SHP77 treated with DMSO at 0.1 percent for 48 hours (cell line): ENCODE measurements at places on chromosomes 1 and 21.

- DNase-seq = no peak
These were observed 1762.1 kb downstream of the BRINP3 start for GRCh38 chr1:188715566-188715965.

GRCh38 chr1:180775801-180776200 is 136.9 kb upstream of the KIAA1614 start:
- no peak for DNase-seq

GRCh38 chr1:94795434-94795833 is 24.7 kb upstream of the SLC44A3 start:
- DNase-seq = no peak

DNA sequence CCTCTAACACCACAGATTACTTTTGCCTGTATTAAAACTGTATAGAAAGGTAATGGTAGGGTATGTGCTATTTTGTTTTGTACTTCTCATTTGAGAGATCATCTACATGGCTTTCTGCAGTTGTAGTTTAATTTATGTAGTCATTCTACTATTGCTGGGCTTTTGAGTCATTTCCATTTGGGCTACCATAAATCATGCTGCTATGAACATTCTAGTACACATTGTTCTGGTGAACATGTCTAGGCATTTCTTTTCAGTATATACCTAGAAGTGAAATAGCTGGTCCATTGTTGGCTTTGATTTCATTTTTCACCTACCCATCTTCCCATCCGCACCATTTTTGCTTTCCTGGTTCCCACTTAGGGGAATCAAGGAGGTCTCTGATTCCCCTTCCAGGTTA is 18.7 kb downstream of the EDN2 start:
- DNase-seq = no peak

- no peak for DNase-seq
These were observed 3.7 kb upstream of the KPNA6 start for GRCh38 chr1:32104127-32104526.

DNA sequence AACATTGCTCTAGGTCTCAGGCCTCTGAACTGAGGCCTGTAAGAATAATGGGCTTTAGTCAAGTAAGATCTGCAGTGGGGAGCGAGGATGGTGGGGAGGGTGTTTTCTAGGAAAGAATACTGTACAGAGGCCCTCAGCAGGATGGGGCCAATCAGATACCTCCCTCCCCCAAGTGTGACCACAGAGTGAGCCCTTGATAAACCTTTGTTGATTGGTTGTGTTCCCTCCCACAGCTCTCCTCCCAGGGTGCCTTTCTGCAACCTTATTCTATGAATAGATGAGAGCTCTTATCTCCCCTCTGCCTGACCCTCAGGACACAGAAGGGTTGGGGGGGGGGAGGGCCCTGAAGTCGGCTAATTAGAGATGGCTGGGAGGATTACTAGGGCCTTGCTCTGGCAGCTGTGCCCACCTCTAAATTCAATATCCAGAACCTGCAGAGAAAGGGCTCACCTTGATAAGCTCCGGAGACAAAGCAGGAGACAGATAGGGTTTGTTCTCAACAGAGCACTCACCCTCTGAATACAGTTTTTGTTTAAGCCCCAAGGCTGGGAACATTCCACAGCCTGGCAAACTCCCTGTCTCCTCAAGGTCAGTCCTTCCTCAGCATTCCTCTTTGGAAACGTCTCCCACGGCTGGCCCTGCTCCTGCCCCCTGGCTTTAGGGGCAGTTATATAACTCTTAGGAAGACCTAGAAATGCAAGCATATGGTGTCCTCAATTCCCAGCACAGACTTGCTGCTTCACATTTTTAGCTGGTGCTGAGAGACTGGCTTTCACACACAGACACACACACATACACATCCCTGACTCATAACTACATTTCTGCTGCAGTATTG is 42.9 kb downstream of the ATP1A1 start:
- no peak for DNase-seq

- no peak for DNase-seq
These were observed 41.6 kb downstream of the ABCA4 start for GRCh38 chr1:94079080-94079940.

- DNase-seq = no peak
These were observed 91.7 kb downstream of the PGBD5 start for GRCh38 chr1:230334447-230334837.

DNA sequence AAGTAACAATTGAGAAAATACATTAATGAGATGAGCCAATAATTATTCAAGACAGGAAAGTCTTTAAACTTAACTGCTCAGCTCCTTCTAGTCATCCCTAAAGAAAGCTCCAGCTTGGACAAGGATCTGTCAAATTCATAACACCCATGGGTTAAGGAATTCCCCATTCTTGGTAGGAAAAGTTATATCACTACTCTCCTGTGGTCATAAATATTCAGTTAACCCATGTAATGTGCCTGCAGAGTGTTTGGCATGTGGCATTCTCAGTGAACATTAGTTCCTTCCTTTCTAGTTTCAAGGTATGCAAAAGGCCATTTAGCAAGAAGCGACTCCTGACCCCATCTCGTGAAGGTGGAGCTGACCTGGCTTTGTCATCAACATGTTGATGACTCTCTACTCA is 76.7 kb upstream of the VCAM1 start:
- no peak for DNase-seq

GRCh38 chr1:241532864-241533263 is 686 bp downstream of the KMO start:
- DNase-seq = no peak

DNA sequence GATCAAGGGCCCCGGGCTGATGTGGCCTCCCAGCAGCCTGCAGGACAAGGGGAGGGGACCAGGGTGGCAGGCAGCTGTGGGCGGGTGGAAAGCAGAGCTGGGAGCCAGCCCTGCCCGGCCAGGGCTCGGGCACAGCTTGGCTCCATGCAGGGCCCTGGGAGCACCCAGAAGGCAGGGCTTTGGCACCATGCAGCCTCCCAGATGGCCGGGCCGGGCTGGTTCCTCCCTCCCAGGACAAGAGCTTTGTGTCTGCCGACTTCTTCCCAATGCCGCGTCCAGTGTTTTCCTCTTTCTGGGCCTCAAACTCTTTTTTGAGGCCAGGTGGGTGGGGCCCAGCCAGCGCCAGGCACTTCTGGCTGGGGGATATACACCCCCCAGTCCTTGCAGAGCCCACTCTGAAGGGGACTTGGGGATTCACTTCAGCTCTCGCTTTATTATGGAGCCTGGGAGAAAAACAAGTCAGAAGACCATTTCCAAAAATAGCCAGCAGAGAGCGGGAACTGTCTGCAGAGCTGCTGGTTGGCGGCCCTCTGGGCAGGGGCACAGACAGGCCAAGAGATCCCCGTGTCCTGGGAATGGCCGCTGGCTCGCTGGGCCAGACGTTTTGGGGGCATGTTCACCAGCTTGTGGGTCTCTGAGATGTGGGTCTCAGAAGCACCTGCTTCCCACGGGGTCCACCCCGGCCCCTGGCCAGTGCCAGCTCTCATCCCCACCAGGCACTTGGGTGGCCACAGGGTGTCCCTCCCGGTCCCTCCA is 103.8 kb upstream of the ARHGEF16 start:
- DNase-seq = no peak

- no peak for DNase-seq
These were observed 4.8 kb upstream of the CRYBG2 start for GRCh38 chr1:26358411-26359384.

DNA sequence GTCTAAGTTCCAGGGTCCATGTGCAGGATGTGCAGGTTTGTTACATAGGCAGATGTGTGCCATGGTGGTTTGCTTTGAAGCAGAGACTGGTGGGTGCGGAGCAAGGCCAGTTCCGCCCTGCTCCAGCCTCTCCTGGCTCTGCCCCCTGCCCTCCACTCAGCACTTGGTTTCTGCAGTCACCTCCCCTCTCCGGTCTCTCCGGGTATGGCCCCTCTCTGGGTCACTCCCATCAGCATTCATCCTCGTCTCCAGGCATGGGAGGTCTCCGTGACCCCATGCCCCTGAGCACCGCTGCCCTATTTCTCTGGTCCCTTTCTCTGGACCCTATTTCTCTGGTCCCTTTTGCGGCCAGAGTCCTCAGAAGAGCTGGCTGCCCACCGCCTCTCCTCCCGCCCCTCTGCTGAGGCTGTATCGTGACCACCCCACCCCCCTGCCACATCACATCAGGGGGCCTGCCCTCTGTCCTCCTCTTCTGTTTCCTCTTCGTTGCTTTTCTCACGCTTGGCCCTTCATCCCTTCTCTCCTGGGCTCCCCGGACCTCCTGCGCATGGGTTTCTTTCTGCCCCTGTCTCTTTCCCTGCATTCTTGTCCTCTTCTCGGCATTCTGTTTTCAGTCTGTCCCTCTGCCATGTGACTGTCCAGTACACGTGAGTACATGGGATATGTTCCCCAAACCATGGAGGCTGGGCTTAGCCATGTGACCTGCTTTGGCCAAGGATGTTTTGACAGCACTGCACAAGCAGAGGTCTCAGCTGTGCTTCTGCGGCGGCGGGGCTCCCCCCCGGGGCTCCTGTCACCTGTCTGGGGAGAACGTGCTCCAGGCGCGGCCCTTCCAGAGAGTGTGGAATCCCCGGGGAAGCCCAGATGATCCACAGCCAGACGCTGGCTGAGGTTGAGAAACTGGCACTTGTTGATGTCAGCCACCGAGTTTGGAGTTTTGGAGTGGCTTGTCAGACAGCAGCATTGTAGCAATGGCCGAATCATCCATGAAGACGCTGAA is 54.4 kb upstream of the C1orf174 start:
- DNase-seq = peak; percentile 21

GRCh38 chr1:153277852-153278251 is 18.4 kb downstream of the LORICRIN start:
- peak; percentile 6 for DNase-seq

DNA sequence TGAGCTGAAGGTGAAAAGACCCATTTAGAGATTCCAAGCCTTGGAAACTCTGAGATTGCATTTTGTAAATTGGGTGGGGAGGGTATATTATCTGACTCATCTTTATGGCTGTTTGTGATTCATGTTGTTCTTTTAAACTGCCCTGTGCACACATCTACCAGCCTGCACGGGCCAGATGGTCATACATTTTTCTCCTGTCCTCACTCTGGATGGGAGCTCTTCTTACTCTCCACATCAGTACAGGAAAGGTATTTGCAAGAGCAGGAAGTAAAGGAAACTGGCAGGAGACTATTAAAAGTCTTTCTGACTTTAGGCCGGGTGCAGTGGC is 14.3 kb upstream of the NMNAT2 start:
- no peak for DNase-seq

DNA sequence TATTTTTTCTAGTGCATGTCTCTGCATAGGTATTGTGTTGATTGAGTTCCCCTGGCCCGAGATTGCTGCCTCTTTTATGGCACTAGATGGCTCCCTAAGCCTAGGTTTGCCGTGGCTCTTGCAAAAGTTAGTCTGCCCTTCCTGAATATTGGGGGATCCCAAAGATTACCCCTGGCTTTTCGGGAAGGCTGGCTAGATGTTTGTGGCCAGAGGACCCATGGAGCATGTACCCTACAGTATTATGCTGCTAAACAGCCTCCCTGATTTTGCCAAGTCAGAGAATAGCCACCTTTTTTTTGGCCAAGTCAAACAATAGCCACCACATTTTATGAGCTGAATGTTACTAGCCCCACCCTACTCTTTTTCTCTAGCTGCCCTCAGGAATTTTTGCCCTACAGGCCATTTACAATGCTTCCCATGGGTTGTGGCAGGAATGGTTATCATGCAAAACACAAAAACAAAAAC is 343.2 kb downstream of the OLFM3 start:
- no peak for DNase-seq

GRCh38 chr21:42056996-42057689 is 14.0 kb upstream of the UMODL1 start:
- DNase-seq = no peak

GRCh38 chr1:164991763-164992314 is 364.7 kb downstream of the LMX1A start:
- no peak for DNase-seq

- DNase-seq = no peak
These were observed 23.0 kb upstream of the RBBP5 start for GRCh38 chr1:205144751-205145150.

DNA sequence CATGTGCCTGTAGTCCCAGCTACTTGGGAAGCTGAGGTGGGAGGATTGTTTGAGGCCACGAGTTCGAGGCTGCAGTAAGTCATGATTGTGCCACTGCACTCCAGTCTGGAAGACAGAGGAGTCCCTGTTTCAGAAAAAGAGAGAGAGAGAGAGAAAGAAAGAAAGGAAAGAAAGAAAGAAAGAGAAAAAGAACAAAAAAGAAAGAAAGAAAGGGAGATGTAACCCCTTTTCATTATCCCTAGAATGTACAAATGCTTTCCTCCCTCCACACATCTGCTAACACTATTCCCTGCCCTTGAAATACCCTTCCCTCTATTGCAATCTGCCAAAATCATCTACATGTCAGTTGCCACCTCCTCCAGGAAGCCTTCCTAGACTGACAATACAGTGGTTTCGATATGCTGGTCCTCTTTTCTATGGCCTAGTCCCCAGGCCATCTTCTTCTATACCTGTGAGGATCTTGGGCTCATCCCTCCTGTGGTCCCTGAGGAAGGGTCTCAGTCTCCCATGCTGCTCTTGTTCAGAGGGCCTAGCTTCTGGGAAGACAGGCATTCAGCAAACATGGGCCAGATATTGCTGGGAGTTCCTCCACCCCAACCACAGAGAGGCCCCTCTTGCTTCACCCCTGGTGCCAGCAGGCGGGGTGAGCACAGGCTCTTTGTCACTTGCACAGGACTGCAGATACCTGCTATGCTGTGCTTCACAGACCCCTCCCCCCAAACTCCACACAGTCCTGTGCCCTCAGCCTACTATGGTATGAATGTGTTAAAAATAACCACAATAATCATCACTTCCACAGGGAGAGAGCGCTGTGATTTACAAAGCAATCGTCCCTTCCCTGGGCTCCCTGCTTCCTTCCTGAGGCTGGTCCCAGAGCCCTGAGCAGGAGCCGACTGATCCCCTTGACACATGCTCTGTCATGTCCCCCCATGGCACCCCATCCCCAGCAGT is 14.1 kb downstream of the ADGRB2 start:
- no peak for DNase-seq

GRCh38 chr1:54227091-54227602 is 27.2 kb downstream of the MRPL37 start:
- no peak for DNase-seq

GRCh38 chr1:74766579-74766978 is 33.6 kb downstream of the TYW3 start:
- DNase-seq = no peak

DNA sequence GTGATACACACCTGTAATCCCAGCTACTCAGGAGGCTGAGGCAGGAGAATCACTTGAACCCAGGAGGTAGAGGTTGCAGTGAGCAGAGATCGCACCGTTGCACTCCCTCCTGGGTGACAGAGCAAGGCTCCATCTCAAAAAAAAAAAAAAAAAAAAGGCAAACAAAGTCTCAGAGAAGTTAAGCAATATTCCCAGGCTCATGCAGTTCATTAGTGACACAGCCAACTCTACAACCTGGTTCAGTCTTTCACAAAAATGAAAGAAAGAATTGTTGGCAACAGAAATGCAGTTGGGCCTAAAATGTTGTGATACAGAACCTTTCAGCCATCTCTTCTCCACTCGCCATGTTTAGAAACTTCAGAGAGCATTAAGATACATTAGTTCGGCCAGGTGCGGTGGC is 242.1 kb downstream of the LTN1 start:
- no peak for DNase-seq

GRCh38 chr1:201504179-201504631 is 2.7 kb downstream of the CSRP1 start:
- DNase-seq = no peak

GRCh38 chr1:24385160-24385940 is 28.2 kb downstream of the STPG1 start:
- no peak for DNase-seq
